HepG2 (cell line): ENCODE measurements at places on chromosomes 2 and 18.

DNA sequence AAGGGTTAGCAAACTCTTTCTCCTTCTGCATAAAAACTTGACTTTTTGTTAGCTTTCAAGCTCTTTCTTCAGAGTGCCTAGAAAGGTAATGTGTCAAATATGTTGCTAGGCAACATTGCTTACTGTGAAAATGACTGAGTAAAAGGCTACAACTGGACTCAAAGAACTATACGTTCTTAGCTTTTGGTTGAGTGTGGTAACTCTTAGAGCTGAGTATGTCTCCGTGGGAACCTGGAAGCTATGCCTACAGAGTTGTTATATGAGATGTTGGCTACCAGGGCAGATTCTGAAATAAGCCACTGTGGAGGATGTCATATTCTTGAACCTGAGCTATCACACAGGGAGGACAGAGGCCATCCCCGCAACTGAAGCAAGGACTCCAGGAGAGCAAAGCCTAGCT lies 105.5 kb downstream of the ARL6IP6 start:
- no peak for DNase-seq

- no peak for DNase-seq
Observed at GRCh38 chr18:28078849-28079248, 98.1 kb downstream of the CDH2 start.

DNA sequence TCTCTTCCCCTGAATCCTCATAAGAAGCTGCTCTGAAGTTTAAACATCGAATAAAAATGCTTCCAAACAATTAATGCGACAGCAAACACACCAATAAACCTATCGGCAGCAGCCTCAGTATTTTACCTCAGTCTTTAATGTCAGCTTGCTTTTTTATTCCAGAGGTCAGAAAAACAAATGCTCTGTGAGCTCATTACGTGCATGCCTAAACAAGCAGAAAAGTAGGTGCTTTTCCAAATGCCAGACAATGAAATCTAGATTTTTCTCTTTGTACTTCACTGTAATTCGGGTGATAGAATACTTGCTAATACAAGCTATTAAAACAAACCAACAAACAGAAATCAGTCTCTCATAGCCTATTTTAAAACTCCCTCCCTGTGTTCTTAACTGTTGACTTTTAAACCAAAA lies 381.5 kb downstream of the NRXN1 start:
- no peak for DNase-seq

GRCh38 chr2:148021059-148021861 lies at the start of gene MBD5:
Gene MBD5, plus strand, starts transcription at chr2:148021091.
- peak; percentile 35 for DNase-seq

DNA sequence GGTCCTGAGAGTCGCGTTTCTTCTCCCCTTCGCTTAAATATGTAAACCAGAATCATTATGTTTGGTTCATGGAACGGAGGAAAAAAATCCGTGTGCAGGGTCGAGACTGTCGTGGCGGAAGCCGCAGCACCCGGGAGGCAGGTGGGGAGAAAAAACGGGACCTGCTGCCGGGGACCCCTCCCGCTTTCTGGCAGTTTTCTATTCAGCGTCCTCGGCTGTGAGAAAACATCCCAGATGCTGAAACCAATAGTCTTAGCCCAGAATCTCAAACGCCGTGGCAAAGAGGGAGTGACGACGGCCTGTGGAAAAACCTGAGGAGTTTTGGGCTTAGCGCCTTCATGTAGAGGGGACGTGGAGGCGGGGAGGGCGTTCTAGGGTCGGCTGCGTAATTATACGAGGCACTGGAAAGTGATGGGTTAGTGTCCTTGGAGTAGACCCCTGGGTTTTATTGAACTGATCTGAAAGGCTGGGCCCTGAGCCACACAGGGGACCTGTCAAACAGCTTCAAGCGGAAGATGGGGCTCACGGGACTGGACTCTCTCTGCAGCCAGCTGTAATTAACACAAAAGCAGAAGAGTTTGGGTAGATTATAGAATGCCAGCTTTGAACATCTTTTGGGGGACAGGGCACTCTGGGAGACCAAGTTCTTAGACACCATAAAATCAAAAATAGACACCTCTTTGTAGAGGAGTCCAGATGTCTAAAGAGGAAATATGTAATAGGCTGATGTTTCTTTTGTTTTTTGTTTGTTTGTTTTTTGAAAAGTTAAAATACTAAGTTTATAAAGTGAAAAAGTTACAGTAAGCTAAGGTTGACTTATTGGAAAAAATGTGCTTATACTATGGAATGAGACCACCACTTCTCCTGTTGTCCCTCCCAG lies 834 bp upstream of the BUB1 start:
- DNase-seq, result no peak
